ENCODE measurements at places on chromosomes 11 and 22.

GRCh38 chr22:40326905-40327735 is 19.2 kb upstream of the ADSL start:
- DNase-seq = no peak

DNA sequence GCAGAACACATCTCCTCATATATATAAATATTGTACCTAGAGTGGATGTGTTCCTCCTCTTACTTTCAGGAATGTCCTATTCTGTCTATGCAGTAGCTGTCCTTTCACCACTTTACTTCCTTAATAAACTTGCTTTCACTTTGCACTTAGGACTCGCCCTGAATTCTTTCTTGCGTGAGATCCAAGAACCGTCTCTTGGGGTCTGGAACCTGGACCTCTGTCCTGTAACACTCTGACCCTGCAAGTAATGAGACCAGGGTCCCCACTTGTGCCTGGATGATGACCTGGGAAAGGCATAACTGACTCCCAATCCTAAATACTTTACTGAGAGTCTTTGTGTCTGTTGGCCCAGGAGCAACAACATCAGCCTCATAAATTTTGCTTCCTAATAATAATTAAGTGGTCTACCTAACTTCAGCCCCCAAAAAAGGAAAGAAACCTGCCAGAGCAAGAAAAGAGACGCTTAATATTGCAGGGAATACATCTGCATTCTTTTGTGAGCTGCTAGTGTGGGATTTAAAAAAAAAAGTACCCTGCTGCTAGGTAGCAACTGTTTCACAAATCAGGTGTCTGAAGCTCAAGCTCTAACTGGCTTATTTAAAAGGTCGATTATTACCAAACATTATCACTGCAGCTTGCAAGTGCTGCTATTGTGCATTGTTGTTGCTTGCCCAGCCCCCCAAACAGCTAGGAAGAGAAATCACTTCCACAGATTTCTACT is 69.3 kb downstream of the FAM168A start:
- DNase-seq = no peak

DNA sequence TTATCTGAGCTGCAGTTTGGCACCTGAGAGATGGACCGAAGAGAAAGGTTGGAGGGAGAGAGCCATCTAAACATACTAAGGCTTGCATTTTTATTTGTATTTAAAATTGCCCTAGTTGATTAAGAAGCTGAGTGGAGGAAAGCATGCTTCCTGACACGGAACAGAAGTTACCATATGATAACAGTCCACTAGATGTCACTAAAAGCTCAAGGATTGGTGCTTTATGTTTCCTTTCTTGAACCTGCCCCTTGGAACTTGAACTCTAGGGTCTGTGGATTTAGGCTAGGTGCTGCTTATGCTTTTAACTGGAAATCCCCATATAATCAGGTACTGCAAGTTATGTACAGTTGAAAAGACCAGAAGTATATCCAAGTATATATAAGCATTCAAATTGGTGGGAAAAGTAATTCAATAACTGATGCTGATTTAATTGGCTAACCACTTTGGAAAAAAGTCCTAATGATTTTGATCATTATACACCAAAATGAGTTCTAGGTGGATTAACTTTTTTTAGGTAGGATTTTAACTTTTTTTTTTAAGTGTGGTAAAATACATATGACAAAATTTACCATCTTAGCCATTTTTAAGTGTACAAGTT is 9.5 kb downstream of the RBMXL2 start:
- peak; percentile 61 for DNase-seq

DNA sequence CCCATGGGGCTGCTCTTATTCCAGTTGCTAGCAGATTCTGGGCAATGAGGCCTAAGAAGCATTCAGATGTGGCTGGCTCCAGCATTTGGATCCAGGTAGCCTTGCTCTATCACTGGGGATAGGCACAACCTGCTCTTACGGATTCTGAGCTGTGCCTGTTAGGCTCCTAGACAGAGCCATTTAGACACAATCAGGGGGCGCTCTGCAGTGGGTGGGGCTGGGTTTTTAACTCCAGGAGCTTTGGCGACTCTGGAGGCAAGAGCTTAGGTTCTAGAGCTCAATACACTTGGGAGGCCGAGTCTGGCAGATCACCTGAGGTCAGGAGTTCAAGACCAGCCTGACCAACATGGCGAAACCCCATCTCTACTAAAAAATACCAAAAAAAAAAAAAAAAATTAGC is 32.0 kb downstream of the KCNC1 start:
- no peak for DNase-seq

DNA sequence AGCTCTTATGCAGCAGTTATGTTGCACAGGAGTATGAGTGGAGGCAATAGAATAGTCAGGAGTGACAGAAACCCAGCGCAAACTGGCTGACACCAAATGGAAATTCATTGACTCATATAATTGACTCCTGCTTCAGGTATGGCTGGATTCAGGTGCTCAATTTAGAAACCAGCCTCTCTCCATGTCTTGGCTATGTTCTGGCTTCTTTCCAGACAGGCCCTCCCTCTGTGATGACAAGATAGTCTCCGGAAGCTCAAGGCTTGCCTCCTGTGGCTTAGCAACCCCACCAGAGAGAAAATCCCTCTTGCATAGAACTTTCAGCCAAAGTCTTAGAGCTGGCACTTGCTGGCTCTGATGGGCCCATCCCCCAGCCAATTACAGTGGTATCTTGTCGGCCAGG is 28.1 kb upstream of the MN1 start:
- no peak for DNase-seq

DNA sequence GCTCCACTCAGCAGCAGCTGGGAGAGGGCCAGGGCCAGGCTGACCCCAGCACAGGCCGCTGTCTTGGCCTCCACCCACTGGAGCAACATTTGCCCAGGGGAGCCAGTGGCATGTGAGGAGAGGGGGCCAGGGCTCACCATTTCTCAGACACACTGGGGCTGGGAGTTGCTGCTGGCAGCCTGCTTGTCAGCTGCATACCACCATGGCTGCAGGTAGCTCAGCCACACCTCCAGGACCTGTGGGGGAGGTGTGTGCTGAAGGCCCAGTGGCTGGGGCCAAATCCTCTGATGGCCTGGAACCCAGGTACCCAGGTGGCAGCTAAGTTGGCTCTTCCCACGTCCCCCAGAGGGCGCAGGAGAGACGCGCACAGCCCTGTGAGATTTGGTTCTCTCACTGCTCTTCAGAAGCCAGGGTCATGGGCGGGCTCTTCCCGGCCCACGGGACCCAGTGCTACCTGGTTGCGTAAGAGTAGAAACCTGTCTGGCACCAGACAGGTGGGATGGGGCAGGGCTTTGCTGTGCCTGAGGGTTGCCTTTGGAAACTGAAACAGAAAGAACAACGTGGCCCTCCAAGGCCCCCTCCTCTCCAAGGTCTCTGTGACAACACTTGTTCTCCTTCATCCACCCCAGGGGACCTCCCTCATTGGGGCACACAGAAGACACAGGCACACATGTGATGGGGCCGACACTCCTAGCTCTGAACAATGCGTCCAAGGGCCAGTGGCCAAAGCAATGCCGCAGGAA is 98.8 kb downstream of the MED15 start:
- peak; percentile 16 for DNase-seq

All from NCI-H748 treated with DMSO at 0.1 percent for 48 hours (cell line).